ENCODE measurements at places on chromosomes 3 and 15.

DNA sequence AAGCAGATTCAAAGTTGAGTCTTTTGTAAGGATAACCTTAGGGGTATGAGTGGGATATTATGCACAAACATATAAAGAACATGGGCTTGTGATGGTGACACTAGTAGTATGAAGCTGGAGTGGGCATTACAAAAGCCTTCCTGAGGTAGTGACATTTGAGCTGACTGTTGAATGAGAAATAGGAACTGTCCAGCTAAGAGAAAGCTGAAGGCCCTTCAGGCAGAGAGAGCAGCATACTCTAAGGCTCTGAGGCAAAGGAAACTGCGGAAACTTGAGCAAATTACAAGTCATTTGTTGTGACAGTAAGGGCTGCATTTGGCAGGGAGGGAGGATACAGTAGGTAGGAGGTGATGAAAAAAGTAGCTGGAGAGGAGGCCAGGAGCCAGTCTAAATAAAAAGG lies 190.7 kb upstream of the CD96 start:
- DNase-seq = no peak

GRCh38 chr15:34217587-34218225 lies 7.1 kb upstream of the EMC4 start:
- DNase-seq = no peak

DNA sequence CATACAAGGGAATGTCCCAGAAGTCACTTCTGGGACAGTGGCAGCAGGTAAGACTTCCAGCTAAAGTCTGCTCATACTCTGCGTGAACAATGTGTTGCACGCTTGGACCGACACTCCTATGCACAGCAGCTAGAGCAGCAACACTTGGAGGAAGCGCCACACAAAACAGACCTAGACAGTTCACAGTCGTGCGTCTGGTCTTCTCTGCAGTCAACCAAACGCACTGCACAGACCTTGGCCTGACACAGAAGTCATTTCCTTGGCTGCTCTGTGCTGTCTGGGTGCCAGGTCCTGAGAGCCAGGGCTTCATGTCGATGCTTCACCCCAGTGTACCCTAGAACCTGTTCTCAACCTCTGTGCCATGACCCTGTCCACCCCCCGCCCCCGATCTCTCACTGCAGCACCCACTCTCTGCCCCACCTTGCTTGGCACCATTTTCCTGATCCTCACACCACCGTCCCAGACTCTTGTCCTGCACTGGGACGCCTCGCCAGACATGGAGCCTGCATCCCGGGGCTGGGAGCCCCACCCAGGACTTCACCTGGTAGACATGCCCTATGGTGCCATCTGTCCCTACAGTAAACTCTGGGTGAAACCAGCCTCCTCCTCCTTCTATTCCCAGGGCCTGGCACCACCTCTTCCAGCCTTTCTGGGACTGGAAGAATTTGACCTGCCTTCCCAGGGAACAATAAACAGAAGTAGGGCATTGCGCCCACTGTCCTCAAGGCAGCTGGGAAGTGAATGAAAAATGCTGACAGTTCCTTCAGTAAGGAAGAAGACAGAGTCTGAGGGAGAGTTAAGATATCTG lies 3.1 kb downstream of the ATP10A start:
- DNase-seq = no peak

GRCh38 chr15:50740955-50741354 lies 24.6 kb downstream of the SPPL2A start:
- no peak for DNase-seq

DNA sequence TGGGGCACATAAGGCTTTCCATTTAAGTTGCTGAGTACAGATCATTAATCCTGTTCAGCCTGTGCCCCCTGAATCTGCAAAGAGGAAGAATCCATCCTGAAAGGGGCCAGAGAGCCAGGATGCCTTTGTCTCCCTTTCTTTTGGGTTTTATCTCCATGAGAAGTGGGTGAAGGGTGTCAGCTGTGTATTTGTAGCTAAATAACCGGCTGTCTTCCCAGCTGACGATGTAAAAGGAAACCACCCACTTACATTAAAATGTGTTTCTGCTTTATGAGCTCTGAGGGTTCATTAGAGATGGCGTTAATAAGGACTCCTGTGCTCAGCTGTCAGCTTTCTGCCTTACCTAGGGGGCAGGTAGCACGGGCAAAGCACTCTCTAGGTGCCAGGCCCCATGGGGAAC lies 83.4 kb downstream of the SLCO3A1 start:
- DNase-seq = no peak

DNA sequence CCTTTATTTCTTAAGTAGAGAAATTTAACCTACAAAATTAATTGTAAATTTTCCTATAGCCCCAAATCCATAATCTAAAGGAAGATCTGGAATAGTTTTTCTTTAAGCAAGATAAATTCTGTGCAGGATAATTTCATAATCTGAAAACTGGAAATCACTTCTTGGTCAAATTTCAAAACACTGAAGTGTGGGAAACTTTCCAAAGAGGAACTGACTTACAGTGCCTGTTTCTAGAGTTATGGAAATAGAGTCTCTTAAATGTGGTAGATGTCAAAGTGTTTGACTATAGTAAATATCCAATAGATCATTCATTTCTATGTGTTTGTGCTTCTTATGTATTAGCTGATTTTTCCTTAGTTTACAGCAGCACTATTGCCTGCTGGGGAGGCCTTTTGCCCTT lies 1.6 kb upstream of the P2RY13 start:
- no peak for DNase-seq
